ENCODE measurements at places on chromosomes 12 and 14.

DNA sequence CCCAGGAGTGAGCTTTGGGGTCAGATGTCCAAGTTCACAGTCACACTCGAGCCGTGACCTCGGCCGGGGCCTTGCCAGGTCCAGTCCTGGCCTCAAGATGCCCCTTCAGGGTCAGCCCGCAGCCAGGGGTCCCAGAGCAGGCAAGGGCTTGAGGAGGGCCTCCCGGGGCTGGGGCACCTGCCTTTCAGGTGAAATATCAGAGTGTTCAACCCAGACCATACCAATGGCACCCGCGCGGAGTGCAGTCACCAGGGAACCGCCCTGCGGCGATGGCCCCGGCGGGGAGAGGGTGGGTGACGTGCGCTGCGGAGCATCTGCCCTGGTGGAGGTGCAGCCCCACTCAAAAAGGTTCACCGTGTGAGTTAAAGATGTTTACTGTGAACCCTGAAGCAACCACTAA lies 16.9 kb downstream of the LRCOL1 start:
- no peak for DNase-seq

DNA sequence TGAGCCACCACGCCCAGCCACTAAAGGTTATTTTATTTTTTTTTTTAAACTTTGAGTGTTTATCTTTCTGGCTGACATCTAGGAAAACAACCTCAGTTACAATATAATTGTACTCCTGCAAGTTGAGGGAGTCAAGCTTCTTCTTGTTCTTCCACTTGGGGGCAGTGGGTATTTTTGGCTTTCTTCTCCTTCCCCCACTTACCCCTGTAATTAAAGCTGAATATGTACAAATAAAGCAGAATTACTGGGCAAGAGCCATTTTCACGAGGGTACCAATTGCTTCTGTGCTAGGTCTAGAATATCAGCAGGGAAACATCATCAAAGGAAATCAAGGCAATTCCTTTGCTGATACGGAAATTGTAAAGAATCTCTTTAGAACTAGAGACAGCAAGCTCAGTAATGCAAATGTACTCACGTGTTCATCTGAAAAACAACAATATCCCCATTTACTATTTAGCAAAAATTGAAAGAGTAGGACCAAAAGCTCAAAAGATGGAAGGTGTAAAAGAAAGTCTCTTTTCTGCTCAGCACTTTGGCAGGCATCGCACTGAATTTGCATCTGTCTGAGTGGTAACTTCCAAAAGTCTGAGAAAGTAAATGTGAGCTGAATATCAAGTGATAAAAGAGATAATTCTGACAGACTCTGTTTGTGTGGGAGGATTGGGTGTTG lies 72.8 kb downstream of the TAOK3 start:
- no peak for DNase-seq

DNA sequence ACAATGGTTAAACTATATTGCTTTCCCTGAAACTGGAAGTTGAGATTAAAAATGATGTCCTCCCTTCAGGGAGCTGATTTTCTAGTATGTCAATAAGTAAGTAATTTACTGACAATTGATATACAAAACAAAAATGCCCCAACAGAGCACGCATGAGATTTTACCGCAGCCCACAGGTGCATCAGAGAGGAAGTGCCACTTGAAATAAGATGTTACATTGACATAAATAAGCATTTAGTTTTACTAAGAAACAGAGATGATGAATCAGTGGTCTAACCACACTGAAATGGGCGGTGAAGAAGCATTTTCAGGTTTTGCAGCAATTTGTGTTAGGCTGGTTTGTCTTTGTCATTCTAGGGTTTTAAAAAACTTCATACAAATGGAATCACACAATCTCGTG lies 8.8 kb upstream of the CLECL1 start:
- DNase-seq = no peak

- no peak for DNase-seq
These were observed 94.5 kb downstream of the TMX1 start for GRCh38 chr14:51334566-51334965.

DNA sequence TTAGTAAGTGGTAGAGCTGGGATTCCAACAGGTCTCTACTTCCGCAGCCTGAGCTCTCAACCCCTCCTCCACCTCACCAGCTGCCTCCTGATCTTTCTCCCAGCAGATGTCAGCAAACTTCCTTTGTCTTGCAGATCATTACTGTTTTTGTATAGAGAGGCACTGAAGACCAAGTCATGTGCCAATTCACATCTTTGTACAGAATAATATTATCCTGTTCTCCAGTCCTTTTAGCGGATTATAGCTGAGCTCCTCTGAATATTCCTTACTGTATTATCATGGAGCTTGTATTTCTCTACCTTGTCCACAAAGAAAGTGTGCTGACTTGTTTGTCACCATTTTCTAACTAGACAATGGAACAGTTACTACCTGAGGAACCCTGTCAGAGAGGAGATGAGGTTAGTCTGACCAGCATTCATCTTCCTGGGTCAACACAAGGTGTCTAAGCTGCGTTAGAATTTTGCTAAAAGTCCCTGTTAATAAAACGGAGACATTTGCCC lies 142.3 kb upstream of the ARHGAP5 start:
- DNase-seq = peak; percentile 61

GRCh38 chr14:53470351-53471043 lies 317.4 kb upstream of the DDHD1 start:
- DNase-seq = no peak

DNA sequence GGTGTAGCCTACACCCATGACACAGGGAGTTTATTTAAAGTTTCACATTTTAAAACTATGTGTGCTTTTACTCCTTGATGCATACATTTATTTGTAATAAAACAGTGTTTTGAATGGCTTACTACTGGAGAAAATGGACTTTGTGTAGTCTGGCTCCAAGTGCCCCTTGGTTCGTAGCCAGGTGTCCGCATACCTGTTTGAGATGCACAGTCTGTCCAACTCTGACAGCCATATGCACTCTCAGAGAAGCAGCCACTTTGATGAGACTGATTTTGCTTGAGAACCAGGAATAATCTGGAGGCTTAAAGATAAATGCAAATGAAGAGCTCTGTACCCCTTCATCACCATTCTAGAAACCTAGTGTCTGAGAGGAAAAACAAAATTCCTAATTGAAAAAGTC lies 24.0 kb downstream of the RTN1 start:
- no peak for DNase-seq

DNA sequence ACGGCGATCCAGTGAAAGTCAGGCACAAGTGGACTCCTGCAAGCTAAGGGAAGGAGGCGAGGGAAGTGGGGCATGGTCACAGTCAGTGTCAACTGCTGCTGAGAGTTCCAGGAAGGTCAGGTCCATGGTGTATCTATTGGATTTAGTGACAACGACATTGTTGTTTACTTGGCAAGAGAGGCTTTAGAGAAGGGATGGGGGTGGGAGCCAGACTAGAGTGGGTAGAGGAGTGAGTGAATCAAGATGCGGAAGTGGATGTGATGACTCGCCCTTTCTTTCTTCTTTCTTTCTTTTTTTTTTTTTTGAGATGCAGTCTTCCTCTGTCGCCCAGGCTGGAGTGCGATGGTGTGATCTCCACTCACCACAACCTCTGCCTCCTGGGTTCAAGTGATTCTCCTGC lies 12.5 kb downstream of the P2RX7 start:
- no peak for DNase-seq

DNA sequence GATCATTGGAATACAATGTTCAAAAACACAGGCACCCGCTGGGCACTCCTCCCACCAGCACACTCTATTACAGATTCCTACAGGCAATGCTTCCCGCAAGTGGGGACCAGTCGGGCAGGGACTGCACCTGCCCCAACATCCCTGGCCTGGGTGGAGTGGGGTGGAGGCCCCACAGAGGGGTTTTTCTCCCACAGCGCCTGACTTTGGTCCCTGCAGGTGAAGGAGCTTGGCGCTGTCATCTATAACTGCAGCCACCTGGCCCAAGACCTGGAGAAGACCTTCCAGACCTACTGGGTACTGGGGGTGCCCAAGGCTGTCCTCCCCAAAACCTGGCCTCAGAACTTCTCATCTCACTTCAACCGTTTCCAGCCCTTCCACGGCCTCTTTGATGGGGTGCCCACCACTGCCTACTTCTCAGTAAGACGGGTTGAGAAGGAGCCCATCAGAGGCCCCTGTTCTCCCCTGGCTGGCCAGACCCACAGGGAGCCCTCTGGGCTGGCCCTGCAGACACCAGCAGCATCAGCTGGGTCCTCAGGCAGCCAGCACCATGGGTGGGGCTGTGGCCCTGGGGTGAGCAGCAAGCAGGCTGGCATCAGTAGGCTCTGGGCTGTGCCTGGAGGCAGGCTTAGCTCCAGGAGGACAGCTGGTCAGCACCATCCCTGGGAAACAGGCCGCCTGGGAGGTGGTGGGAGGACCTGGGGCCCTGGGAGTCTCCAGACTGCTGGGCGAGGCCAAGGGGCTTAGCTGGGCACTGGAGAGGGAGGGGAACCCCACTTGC lies 6.0 kb downstream of the PLD4 start:
- no peak for DNase-seq

DNA sequence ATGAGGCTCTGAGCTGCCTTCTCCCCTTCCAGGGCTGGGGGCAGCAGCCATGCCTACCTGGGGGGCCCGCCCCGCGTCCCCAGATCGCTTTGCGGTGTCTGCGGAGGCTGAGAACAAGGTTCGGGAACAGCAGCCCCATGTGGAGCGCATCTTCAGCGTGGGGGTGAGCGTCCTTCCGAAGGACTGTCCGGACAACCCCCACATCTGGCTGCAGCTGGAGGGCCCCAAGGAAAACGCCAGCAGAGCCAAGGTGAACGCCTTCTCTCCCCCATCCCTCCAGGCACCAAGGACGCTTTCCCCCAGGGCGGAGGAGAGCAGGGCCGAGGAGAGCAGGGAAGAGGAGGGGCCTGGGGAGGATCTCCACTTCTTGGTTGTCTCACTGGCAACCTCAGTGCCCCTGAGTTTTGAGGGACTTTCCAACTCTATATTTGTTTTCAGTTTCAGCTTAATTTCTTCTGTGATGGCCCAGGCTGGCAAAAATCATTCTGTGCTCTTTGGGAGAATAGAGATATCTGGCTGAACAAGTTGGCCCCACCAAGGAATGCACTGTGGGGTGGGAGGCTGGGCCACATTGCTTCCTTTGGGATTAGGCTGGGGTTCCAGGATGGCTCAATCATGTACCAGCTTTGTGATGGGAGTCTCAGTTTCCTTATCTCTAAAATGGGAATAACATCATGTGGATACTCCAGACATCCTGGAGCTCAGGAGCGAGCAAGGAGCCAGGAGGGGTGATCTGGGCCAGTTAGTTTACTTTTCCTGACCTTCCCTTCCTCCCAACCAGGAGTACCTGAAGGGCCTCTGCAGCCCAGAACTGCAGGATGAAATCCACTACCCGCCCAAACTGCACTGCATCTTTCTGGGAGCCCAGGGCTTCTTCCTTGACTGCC lies 1.2 kb downstream of the KHNYN start:
- no peak for DNase-seq

- no peak for DNase-seq
These were observed 29.2 kb downstream of the PELI2 start for GRCh38 chr14:56147449-56147848.

GRCh38 chr14:99524091-99524661 lies 43.0 kb downstream of the CCNK start:
- no peak for DNase-seq
